ENCODE measurements at places on chromosomes 13 and 19.

DNA sequence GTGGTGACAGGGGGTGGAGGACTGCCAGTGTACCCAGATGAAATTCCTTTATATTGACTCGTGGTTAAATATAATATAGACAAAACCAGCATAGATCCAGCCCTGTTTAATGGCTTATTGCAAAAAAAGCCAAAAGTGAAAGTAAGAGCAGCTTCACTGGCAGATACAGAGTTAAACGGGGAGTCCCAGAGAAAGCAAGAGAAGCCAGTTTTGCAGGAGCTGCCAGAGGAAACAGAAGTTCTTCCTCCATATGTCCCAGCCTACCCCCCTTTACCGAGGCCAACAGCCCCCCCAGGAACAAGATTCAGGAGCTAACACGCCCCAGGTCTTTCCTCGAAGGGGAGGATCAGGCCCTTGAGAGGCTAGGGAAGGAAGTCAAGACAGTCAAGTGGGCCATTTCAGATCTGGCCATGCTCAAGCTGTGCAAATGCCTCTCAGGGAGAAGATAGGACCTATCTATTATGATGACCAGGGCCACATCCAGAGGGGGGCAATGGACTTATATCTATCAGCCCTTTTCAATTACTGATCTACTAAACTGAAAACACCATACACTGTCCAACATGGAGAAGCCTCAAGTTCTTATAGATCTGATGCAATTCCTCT lies 47.2 kb upstream of the ZNF737 start:
- DNase-seq = no peak

DNA sequence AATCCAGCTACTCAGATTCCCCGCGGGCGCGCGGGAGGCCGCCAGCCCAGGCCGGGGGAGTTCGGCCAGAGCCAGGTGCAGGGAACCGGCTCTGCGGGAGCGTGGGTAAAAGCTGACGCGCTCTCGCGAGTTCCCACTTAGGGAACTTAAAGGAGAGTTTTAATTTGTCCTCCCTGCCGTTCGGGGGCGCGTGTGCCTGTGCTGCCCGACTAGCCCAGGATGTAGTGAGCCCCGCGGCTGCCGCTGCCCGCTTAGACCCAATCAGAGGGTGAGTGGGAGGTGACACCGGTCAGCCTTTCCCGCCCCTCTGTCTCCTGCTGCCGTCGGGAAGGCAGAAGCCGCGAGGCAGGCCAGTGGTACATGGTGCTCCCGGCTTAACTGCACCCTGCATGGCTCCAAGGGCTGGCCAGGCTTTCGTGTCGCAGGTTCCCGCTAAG lies 36.0 kb upstream of the NEK3 start:
- peak; percentile 81 for DNase-seq

DNA sequence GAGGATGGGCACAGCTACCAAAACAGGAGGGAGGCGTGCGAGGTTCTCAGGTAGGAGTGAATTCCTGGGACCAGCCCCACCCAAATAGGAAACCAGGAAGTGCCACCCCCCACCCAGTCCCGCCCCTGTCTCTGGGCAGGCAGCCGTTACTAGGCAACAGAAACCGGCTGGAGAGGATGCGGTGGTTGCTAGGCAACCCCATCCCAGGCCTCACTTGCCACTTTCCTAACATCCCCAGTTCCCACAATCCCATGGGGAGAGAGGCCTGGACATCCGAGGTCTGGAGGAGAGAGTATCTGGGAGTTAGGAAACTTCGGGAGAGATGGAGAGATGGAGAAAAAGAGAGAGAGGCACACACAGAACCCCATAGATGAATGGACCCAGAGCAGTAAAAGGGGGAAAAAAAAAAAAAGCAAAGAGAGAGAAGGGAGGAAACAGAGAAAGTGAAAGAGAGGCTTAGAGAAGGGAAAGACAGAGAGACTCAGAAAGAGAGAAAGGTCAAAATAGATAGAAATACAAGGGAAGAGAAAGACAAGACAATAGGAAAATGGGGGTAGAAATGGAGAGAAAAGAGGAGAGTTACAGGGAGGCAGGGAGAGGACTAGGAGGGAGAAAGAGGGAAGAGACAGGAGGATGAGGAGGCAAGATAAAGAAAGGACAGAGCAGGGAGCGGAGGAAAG lies 3.8 kb downstream of the GRIK5 start:
- no peak for DNase-seq

DNA sequence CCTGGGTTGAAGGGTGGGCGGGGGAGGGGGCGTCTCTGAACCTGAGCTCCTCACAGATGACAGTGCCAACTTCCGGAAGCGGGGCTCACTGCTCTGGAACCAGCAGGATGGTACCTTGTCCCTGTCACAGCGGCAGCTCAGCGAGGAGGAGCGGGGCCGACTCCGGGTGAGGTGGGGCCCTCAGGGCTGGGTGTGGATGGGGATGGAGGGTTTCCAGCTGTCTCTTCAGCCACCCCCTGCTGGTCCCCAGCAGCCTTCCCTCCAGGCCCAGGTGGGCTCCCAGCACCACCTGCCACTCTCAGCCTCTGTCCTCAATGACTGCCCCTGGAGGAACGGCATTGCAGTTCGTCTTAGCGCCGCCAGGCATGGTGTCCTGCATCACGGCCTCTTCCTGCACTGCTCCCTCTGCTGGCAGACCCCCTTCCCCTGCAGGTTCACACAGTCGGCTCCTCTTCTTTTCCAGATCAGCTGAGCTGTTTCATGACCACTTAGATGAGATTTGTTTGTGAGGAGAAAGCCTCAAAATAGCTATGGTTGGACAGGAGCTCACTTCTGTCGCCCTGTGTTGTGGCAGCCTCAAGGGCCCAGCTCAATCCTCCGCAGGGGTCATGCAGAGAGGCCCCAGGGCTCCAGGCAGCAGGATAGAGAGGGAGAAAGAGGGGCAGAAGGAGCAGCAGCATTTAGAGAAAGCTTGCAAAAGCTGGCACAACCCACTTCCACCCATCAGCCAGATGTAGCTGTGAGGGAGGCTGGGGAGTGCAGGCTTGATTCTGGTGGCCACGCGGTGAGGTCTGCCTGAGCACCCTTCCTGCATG lies 2.5 kb upstream of the GARIN5A start:
- DNase-seq = peak; percentile 32

- no peak for DNase-seq
These were observed 7.5 kb downstream of the DYRK1B start for GRCh38 chr19:39826311-39826945.

GRCh38 chr13:91272235-91272777 lies 75.2 kb upstream of the MIR17HG start:
- no peak for DNase-seq

GRCh38 chr19:54633401-54633800 lies 3.1 kb downstream of the LILRB1 start:
- no peak for DNase-seq

DNA sequence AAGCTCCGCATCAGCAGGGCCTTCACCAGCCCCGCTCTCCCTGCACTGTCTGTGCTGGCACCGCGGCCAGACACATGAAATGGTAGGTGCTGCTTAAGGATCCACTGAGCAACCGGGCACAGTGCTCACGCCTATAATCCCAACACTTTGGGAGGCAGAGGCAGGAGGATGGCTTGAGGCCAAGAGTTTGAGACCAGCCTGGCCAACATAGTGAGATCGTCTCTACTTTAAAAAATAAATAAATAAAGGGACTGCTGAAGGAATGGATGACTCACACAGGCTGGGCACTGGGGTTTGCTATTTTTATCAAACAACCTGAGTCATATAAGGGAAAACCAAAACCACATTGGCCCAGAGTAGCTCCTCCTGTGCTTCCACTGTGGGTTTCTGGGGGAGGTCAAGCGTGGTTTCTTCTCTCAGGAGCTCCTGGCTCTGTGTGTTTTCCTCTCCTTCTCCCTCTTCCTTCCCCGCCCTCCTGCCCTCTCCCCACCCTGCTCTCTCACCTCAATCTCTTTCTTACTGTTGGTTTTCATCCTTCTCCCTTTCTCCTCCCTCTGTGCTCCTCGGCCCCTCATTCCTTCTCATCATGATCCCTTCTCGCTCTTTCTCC lies 21.3 kb downstream of the VRK3 start:
- DNase-seq = peak; percentile 91

- DNase-seq = no peak
These were observed 442.7 kb downstream of the OXGR1 start for GRCh38 chr13:96551546-96551945.

Data from astrocyte of the spinal cord (primary cell).